ENCODE measurements at places on chromosomes 2 and 18.

GRCh38 chr2:48578313-48578712, 39.3 kb upstream of the GTF2A1L start:
- peaks cover 5% of the 10 kb centered on the region for H3K36me3 ChIP-seq
- H3K27ac ChIP-seq, result no peak overlapping the region
- H3K4me3 ChIP-seq, result no peak overlapping the region
- no peak for DNase-seq
- peaks cover 4% of the 10 kb centered on the region for H3K4me1 ChIP-seq

GRCh38 chr2:44596537-44597320, 235.0 kb downstream of the CAMKMT start:
- H3K27me3 ChIP-seq, result no peaks in the 10 kb centered on the region
- H3K27ac ChIP-seq, result no peak overlapping the region
- H3K4me3 ChIP-seq, result no peak overlapping the region
- H3K36me3 ChIP-seq, result no peaks in the 10 kb centered on the region
- no peak for DNase-seq

DNA sequence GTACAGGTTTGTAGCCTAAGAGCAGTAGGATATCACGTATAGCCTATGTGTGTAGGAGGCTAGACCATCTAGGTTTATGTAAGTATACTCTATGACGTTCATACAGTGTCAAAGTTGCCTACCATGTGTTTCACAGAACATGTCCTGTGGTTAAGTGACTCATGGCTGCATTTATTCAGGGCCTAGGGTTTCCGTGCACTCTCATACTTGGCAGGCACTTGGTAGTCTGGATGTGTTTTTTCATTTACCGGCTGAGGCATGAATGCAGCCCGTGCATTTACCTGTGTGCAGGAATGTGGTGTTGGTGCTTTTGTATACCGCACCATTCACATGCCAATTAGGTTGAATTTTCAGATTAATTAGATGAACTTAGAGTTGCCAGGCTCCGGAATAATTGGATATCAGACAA, 43.4 kb downstream of the MYL12B start:
- no peak overlapping the region for H3K27ac ChIP-seq
- no peaks in the 10 kb centered on the region for H3K4me1 ChIP-seq
- H3K36me3 ChIP-seq, result no peaks in the 10 kb centered on the region
- peak; percentile 18 for DNase-seq
- H3K27me3 ChIP-seq, result no peaks in the 10 kb centered on the region

DNA sequence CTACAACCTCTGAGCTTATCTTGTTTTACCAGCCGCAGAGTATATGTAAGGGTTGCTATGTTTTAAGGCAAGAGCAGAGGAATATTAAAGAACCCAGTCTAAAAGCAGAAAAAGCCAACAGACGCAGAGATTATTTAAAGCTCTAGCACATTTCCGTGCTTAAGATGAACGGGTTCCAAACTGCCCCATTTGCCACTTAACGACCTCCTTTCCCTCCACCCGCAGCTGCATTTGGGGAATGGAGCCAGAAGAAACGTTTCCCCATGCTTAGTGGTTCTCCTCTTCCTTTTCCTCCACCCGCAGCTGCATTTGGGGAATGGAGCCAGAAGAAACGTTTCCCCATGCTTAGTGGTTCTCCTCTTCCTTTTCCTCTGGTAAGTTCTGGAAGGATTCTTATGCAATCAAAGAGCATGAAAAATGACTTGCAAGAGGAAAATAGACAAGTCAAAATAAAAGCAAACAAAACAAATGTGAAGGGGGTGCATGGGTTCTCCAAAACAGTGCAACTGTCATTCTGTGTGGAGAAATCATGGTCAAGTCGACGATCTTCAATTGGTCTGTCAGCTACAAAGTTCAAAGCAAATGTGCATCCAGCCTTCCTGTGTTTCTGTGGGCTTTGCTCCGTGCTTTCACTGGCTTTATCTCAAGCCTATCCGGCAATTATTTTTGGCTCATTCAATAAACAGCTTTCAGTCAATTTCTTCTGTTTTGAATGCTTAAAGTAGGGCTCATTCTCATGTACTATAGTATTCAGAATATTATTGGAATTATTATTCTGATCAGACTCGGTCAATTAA, 57.8 kb downstream of the DIPK1C start:
- peaks cover 7% of the 10 kb centered on the region for H3K4me1 ChIP-seq
- DNase-seq, result no peak
- no peaks in the 10 kb centered on the region for H3K36me3 ChIP-seq
- H3K27me3 ChIP-seq, result no peaks in the 10 kb centered on the region

GRCh38 chr18:26617151-26617554, 68.8 kb upstream of the KCTD1 start:
- H3K4me1 ChIP-seq, result no peaks in the 10 kb centered on the region
- H3K36me3 ChIP-seq, result no peaks in the 10 kb centered on the region
- DNase-seq, result peak; percentile 94
- no peak overlapping the region for H3K27ac ChIP-seq
- H3K4me3 ChIP-seq, result no peak overlapping the region

DNA sequence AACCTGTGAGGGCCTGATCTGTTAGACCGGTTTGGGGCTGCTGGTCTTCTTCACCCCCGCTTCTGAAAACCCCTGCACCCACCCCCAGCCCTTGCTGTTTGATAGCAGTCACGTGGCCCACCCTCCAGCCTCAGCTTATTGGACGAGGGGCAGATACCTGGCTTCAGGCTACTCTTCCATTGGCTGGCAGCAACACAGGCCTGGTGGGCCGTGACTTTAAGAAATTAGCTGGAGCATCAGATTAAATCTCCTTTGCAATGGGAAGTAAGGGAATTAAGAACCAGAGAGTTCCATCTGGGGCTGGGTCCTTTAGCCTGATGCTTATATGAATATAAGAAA, 107.3 kb downstream of the KLHL29 start:
- no peaks in the 10 kb centered on the region for H3K36me3 ChIP-seq
- peaks cover 5% of the 10 kb centered on the region for H3K4me1 ChIP-seq
- H3K27me3 ChIP-seq, result no peaks in the 10 kb centered on the region
- no peak overlapping the region for H3K27ac ChIP-seq
- no peak overlapping the region for H3K4me3 ChIP-seq

- peak; percentile 95 for DNase-seq
- peak overlapping the region; percentile 80 for H3K27ac ChIP-seq
These were observed 177.4 kb upstream of the FN1 start for GRCh38 chr2:215613280-215613679.

DNA sequence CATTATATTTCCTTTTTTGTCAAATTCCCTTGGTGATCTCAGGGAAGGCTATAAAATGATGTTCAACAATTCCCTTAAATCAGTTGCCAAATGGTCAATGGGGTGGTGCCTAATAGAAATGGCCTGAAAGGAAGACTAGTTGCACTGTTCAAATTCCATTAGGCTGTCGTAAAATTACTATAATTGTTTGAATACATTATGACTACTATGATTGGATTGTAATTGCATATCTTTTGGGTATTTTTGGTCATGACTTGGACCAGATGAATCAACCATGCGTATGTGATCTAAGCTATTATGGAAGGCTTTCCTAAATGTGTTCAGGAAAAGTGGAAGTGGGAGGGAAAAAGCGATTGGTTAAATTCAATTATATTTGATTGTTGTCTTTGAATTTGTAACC, 41.3 kb upstream of the KCNE4 start:
- DNase-seq, result no peak
- no peaks in the 10 kb centered on the region for H3K36me3 ChIP-seq
- no peak overlapping the region for H3K27ac ChIP-seq
- H3K27me3 ChIP-seq, result no peaks in the 10 kb centered on the region

GRCh38 chr2:236935631-236936445, 149.9 kb upstream of the COPS8 start:
- no peak overlapping the region for H3K27ac ChIP-seq
- H3K27me3 ChIP-seq, result no peaks in the 10 kb centered on the region
- no peak overlapping the region for H3K4me3 ChIP-seq
- H3K4me1 ChIP-seq, result no peaks in the 10 kb centered on the region
- H3K36me3 ChIP-seq, result no peaks in the 10 kb centered on the region

- no peaks in the 10 kb centered on the region for H3K36me3 ChIP-seq
- no peaks in the 10 kb centered on the region for H3K4me1 ChIP-seq
- no peak for DNase-seq
- no peak overlapping the region for H3K27ac ChIP-seq
These were observed 11.1 kb downstream of the FASTKD1 start for GRCh38 chr2:169562519-169562918.

DNA sequence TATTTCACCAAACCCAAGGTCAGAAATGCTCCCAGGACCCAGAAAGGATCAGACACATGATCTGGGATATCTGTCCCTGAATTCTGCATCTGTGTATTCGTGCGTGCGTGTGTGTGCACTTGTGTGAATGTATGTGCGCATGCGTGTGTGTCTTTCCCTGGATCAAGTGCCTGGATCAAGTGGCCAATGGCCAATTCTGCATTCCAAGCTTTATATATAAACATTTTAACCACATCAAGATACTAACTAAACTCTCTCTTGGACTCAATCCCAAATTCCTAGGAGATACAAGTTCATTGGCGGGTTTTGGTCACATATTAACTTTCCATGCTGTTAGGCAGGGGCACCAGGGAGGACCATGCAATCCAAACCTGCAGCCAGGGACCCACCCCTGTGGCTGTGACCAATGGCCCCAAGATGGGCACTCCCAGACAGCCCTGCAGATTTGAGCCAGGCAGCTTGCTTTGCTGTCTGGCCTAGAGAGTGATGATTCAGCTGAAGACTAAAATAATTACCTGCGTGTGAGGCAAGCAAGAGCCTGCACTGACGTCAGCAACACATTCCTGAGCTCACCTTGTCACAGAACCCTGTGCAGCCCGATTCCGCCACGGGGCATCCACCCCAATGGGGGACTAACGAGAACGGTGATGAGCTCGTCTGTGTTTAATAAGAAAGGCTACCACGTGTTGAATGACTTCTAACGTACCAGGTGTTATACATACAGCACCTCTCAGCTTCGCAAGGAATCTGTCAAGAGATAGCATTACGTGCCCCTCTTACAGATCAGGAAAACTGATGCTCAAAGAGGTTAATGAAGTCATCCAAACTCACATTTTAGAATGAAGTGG, 45.3 kb upstream of the ROCK2 start:
- H3K27ac ChIP-seq, result no peak overlapping the region
- H3K27me3 ChIP-seq, result no peaks in the 10 kb centered on the region
- no peak overlapping the region for H3K4me3 ChIP-seq
- H3K4me1 ChIP-seq, result peaks cover 30% of the 10 kb centered on the region
- no peaks in the 10 kb centered on the region for H3K36me3 ChIP-seq
- peak; percentile 67 for DNase-seq

DNA sequence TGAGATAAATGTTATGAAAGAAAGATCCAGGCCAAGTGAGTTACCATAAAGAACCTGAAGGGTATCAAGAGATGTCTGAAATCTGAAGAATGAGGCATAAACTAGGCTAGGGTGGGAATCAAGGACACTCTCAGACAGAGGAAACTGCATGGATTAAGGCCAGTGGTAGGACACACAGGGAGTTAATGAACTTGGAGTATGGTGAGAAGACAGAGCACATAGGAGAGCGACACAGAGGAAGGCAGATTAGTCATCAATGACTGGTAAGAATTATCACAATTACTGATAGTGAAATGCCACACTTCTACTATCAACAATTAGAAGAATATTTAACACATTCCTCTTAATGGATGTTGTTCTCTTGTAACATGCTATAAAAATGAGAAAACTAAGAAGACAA, 76.9 kb downstream of the TTC21B start:
- H3K4me1 ChIP-seq, result no peaks in the 10 kb centered on the region
- no peaks in the 10 kb centered on the region for H3K36me3 ChIP-seq
- H3K27ac ChIP-seq, result no peak overlapping the region

Measured in trophoblast cell (in vitro differentiated cells and primary cell).